Stimulated activated CD4-positive, alpha-beta T cell treated with anti-CD3 and anti-CD28 coated beads, Interleukin-4, amount 100 ng/mL, for 1 hour (primary cell): ENCODE measurements at places on chromosomes 12 and 14.

GRCh38 chr14:22303589-22304195 lies 285.3 kb downstream of the DAD1 start:
- DNase-seq = no peak

- DNase-seq = no peak
Observed at GRCh38 chr14:71011479-71011878, 104.2 kb downstream of the PCNX1 start.

- no peak for DNase-seq
Observed at GRCh38 chr14:79514700-79515099, 696.6 kb downstream of the DIO2 start.

- DNase-seq = no peak
Observed at GRCh38 chr12:66573605-66574004, 105.3 kb downstream of the GRIP1 start.

DNA sequence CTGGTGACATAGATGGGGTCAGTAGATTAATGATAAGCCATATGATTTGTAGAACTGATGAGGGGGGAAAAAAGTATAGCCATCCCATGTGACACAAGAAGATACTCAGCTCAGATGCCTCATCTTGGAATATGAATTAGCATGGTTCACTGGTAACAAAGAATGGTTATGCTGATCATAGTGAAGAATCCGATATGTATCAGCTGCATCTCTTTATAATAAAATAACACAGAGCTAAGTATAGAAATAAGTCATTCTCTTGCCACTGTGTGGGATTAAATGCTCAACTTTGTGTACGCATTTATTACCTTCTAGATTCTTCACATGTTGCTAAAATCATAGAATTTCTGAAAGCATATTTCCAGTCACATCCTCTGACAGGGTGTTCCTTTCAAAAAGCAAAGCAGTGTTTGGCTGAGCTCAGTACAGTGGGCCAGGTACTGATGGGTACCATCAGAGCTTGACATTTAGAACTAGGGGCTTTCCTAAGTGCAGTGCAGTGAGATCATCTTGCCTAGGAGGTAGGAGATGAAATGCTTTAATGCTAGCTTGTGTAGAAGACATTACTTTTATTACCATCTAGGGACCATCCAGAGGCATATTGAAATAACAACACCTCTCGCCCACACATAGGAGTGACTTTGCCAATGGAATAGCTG lies 256.2 kb downstream of the TMEM117 start:
- DNase-seq = no peak

DNA sequence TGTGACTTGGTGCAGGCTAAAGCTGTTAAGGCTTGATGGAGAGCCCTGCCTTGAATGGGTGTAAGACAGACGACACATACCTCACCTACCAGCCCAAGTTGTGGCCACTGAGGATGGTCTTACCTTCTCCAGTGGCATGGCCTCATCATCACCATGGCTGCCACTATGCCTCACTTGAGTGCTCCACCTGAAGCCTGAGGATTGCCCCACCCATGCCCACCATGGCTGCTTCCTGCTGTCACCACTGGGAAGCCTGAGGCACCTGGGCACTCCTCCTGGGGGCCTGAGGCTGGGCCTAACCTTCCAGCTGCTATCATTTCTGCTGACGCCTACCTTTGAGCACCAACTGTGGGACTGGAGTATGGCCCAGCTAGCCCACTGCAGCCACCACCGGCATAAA lies 1605.7 kb upstream of the FLRT2 start:
- no peak for DNase-seq

- DNase-seq = no peak
Observed at GRCh38 chr12:26566675-26567074, 266.3 kb downstream of the ITPR2 start.

DNA sequence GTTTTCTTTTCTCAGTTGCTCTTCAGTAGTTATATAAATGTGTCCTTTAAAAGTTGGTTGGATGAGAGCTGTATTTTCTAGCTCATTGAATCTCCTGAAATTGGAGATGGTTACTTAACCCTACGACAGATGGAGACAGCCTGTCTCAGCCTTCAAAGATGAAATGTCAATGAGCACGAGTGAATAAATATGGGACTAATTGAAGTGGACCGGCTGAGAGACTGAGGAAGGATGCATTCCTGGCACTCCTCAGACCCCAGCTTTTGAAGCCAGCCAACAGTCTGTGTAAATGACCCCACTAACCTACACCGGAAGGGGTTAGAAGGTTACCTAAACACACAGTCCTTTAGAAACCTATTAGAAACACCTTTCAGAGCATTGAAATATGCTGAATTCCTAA lies 46.6 kb downstream of the PDZRN4 start:
- DNase-seq = no peak

DNA sequence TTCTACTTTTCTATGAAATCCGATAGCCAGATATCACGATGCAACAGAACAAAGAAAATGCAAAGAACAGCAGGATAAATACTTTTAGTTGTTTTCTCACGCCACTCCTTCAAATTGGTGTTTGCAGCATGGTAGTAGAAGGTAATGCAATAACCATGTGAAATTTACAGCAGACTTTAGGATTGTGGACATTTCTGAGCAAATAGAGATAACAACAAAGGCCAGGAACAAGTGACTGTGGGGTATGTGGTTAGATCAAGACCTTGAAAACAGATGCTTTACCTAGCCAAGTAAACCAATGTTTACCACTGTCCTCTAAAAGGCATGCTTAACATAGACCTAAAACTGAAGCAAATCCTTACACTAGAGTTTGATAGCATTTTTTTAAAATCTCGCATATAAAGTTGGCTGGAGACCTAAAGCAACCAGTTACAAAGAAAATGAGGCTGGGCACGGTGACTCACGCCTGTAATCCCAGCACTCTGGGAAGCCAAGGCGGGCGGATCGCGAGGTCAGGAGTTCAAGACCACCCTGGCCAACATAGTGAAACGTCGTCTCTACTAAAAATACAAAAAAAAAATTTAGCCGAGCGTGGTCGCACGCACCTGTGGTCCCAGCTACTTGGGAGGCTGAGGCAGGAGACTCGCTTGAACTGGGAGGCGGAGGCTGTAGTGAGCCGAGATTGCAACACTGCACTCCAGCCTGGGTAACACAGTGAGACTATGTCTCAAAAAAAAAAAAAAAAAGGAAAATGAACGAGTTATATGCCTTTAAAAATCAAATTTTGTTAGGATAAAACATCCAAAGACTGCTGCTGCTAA lies 123.2 kb upstream of the FOXN3 start:
- DNase-seq = no peak

- DNase-seq = no peak
Observed at GRCh38 chr14:82492157-82492556, 958.5 kb upstream of the SEL1L start.

DNA sequence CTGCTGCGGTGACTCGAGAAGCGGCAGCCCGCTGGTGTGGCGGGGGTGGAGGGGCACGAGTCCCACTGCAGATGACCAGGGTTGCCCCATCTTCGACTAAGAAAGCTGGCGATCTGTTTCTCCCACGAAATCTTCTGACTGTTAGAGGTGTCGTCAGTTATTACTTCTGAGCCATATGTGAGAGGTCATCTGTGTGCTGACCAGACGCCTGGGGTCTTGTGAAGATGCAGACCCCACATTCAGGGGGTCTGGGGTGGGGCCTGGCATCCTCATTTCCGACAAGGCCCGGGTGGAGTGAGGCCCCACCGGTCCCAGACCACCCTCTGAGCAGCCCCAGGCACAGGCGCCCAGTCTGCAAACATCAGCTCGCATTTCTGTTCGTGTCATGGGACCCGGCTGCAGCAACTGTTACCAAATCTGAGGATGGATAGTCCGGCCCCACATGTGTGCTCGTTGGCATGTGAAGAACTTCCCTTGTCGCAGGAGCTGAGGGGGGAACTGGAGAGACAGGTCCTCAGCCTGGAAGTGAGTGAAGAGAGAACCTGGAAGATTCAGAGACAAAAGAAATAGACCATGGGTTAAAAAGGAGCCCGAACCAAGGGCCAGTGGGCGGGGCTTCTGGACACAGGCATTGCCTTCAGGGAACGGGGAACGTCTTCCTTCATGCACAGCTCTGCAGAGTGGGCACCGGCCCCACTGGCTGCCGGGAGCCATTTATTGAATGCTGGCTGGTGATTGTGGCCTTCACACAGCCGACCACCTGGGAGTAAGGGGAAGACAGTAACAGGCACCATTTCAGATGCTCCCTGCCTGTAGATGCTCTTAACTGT lies 135.2 kb downstream of the ADGRD1 start:
- no peak for DNase-seq

GRCh38 chr12:80625901-80626300 lies 81.5 kb upstream of the MYF6 start:
- DNase-seq = no peak
